Esophagus mucosa (tissue), 1 donor: ENCODE measurements at places on chromosomes 2 and 18. TPM values are rescaled to one million over a fixed set of nuclear protein-coding genes. Genes with fewer than 3 reads are reported as not detected.

DNA sequence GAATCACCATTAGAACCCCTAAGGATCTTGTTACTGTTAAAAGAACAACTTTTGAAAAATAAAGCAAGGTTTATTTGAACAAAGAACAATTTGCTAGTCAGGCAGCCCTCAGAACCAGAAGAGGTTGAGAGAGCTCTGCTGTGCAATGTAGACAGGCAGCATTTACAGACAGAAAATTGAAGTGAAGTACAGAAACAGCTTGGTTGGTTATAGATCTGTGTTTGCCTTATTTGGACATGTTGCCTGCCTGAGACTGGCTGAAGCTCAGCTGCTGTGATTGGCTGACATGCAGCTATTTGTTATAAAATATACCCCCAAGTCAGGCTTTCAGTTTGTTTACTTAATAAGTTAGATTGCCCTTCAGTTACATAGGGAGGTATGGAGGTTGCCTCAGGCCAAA lies 12.5 kb downstream of the MSTN start:
- ATAC-seq: no peak

DNA sequence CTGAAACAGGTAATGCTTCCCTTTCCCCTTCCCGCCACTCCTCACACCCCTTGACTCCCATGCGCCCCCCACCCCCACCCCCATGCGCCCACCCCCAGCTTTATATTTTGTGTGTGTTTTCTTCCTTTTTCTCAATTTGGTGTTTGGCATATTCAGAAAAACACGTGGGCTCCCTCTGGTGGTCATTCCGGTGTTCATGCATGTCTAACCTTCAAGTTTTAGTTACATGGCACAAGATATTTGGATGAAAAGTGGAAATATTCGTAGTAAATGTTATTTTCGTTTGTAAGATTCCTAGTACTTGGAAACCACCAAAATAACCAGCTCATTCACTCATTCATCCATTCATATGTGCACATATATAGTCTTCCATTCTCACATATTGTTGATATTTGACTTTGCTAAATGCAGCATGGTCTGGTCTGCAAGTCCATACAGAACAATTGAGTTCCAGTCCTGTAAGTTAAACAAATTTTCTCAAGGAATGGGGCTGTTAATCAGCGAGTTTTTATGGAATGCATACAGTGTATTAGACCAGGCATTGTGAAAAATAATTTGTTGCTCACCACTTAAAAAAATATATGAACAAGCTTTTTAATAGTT lies 143.6 kb upstream of the MAP3K20 start:
- peak; percentile 49 for ATAC-seq

DNA sequence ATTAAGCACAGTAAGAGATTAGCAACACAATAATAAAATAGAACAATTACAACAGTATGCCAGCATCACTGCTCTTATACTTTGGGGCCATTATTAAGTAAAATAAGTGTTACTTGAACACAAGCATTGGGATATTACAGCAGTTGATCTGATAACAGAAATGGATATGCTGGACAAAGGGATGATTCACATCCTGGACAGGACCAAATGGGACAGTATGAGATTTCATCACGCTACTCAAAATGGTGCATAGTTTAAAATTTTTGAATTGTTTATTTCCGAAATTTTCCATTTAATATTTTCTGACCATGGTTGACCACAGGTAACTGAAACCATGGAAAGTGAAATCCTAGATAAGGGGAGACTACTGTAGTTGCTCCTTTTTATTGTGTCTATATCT lies 138.2 kb downstream of the UBR3 start:
- ATAC-seq: no peak

- ATAC-seq: no peak
Observed at GRCh38 chr2:17757321-17757720, 3.4 kb downstream of the GEN1 start.

DNA sequence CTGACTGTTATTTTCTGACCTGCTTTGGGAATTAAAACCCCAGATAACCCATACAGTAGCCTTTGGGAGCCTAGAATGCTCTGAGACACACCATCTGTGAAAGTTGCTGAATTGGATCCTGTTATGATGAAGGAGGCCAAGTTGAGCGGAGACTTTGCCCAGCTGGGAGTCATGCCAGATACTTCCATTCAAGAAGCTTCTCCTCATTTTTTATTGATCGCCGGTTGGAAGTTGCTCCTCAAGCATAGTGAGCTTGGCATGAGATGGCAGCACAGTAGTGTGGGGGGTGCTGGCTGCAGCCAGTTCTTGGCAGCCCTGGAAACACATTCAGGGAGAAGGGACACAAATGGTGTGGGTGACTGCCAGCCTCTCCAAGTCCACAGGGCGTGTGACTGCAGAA lies 270.7 kb upstream of the NRP2 start:
- ATAC-seq: no peak

- ATAC-seq: no peak
Observed at GRCh38 chr18:13471198-13471845, 252.8 kb downstream of the LDLRAD4 start.

GRCh38 chr2:154827286-154827685 lies 128.8 kb downstream of the KCNJ3 start:
- no peak for ATAC-seq

DNA sequence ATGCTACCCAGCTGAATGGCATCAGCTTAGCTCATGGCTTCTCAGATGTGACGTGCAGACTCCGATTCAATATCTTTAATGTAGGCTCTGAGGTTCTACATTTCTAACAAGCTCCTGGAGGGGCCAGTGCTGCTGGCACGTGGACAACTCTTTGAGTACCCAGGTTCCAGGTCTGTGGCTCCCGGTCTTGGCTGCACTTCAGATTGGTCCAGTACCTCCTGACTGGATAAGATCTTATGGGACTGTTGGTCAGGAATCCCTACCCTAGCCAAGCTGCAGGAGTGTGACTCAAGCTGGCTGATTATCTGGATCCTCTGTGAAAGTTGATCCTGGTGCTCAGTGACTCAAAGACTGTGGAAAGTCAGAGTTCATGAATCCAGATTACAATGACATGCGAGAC lies 222.1 kb downstream of the ANKRD30B start:
- ATAC-seq: no peak

DNA sequence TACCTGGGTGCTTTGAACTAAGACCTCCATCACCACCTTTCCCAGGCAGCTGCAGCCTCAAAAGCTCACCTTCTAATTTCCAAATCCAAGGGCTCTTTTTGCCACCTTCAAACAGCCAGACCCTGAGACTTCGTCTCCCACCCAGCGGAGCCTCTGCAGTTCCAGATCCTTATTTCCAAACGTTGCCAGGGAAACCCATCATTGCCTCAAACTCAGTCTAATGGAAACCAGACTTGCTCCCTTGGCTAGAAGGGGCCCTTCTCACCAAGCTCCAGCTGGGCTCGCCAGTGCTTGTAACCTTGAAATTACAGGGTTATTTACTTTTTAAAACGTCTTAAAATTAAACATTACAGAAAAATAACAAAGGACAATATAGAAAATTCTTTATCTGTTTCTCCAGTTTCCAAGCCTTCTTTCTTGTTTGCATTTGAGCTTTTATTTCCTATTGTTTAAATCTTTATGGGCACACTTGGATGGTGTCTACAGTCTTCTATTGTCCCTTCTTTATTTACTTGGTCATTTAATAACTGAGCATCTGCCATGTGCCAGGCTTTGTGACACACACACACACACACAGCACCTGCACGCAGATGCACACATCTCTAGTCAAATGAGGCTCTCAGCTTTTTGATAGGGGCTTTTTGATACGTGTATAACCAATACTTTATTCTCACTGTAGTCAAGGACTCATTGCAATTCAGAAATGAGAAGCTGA lies 36.1 kb downstream of the TRPM8 start:
- no peak for ATAC-seq

DNA sequence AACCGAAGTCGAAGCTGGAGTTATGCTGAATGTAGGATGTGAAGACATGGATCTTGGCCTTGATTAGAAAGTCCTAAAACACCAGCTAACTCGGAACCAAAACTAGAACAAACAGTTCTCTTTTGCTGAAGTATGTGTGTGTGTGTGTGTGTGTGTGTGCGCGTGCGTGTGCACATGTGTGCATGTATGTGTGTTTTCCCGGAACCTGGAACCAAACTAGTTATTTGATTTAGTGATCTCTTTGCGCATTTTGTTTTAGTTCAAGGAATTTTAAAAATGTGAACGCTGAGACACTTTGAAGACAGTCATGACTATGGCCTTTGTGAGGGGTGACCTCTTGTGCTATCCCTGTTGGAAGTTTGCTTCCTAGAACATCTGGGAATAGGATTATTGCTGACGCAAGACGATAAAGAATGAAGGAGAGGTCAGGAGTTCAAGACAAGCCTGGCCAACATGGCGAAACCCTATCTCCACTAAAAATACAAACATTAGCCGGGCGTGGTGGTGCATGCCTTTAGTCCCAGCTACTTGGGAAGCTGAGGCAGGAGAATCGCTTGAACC lies 23.8 kb downstream of the FHL2 start:
- ATAC-seq: no peak

- no peak for ATAC-seq
Observed at GRCh38 chr2:104388296-104388695, 465.6 kb upstream of the POU3F3 start.

DNA sequence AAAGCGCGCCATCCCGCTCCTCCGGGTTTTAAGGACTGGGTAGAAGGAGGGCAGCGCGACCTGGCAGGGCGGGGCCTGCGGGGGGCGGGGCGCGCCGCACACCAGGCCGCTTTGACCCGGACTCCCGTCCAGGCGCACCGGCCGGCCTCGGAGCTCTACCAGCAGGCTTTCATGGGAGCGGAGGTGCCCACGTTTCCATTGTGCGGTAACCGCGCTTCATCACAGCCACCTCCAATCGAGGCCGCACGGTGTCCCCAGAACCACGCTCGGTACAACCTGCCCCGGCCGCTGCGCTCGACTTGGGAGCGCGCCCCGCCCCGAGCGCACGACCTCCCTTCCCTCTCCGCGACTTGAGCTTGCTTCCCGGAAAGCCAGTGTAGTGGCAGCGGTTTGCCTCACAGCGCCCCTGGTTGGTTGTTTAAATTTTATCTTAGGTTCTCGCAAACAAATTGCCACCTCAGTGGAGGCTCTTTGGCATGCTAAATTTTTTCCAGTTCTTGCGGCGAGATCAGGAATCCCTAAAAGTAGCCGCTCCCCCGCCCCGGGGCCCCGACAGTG lies 280 bp upstream of the CYP1B1 start:
- ATAC-seq: peak; percentile 78

DNA sequence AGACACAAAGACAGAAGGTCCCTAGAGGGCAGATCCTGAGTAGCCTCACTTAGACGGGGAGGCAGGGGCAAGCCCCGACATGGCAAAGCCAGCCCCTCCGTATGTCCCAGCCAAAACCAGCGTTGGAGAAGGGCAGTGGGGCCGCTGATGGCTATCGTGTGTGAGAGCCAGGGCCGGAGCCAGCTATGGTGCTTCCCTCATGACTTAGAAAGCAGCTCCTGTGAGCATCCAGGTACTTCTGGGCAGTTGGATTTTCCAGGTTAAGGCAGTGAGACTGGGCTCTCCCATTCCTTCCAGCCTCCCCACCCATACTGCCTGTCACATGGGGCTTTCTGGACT lies 31.2 kb upstream of the ROCK2 start:
- ATAC-seq: no peak

DNA sequence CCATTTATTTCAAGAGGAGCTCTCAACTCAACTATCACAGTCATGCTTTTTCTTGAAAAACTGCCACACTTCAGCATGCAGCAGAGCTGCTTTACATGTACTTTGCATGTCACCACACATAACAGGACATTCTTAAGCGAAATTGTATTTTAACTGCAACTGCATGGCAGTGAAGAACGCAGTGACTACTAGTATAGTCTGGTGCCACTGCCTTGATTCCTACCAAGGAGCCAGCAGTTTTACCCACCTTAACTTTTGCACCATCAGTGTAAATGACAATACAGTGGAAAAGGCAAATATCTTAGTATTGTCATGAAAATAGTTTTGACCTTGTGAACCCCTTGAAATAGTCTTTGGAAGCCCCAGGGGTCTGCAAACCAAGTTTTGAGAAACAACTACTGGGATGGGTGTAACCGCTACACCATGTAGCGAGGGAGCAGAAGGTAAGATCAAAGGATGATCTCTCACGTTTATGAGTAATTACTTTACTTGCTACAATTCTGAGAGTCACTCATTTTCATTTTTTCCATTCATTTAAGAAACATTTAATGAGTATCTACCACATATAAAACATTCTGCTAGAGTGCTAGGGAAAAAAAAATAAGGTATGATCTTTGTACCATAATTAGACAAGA lies 32.3 kb upstream of the MPP4 start:
- no peak for ATAC-seq

GRCh38 chr18:681985-682384 lies 24.5 kb downstream of the TYMS start:
- no peak for ATAC-seq

Gene AGFG1
- 62.4 TPM for total RNA-seq

Gene LINC00305
- not detected for total RNA-seq

Gene COL3A1
- 43.8 TPM for total RNA-seq
